ENCODE measurements at places on chromosomes 16 and 17.

GRCh38 chr17:70405492-70406220, 236.3 kb downstream of the KCNJ2 start:
- no peak for DNase-seq

DNA sequence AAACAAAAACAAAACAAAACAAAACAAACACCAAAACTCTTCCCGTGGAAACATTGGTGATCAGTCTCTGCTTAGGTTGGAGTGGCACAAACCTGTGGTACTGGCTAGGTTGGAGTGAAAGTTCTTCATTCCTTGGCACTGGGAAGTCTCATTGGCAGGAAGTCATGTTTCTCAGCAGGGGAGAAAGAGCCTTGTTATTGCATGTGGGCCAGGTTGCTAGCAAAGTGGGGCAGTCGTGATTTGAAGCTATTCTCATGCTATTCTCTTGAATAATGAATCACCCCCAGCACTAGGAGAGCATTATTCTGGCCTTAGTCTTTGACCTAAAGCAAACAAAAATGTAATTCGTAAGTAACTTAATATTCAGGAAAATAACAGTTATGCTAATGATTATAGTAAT, 24.3 kb upstream of the B4GALNT2 start:
- no peak for DNase-seq

GRCh38 chr16:67228905-67229304, 2.0 kb downstream of the TMEM208 start:
- DNase-seq = no peak

GRCh38 chr17:73856556-73856955, 212.3 kb upstream of the SDK2 start:
- DNase-seq = no peak

All from stimulated activated CD8-positive, alpha-beta memory T cell treated with anti-CD3 and anti-CD28 coated beads, Interleukin-15, amount 100 ng/mL, for 48 hours (primary cell).